Spinal cord (tissue), 10 donors: ENCODE measurements at places on chromosomes 3 and 15. TPM values are rescaled to one million over a fixed set of nuclear protein-coding genes. Genes with fewer than 3 reads are reported as not detected.

DNAH12 gene
- total RNA-seq: 2.8 TPM

CHRM5 gene
- 3.9 TPM for total RNA-seq

GRCh38 chr15:85331655-85332285 lies 48.6 kb upstream of the AKAP13 start:
- no peak for DNase-seq

- DNase-seq: no peak
Observed at GRCh38 chr3:48466386-48467109, 20.0 kb downstream of the ATRIP start.

DNA sequence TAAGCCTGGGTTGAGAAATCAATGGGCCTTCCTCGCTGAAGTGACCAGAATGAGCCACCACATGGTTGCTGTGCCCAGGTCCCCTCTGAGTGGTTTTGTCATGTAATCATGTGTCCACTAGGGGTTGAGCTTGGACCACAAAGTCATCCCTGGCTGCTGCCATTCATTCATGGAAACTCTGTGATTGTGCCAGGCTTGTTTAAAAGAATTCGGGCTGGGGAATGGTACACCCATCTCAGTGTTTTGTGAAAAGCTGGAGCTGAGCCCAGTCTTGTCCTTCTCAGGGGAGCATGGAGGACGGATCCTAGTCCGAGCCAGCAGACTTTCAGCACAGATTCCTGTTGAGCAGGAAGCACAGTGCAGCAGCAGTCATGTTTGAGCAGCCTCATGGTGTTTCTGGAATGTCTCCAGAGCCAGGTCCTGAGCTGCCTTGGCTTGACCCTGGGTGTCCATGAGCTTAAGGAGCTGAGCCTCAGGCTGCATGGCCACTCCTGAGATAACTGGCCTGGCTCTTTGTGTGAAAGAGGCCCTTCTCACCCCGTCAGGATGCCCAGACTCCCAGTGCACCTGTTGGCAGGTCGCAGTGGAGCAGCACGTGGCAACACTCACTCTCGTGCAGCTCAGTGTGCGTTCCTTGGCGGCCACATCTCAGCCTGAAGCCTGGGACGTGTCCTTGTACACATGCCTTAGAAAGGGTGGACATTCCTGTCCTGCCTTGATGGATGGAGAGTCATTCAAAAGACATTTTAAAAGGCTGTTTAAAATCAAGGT lies 260.3 kb upstream of the TPM1 start:
- DNase-seq: peak; percentile 95
